RWPE2 (cell line): ENCODE measurements at places on chromosomes 2 and 18.

GRCh38 chr2:38652431-38653273, 13.3 kb upstream of the GALM start:
- DNase-seq = no peak

- no peak for DNase-seq
Observed at GRCh38 chr18:49893036-49893435, 79.7 kb upstream of the ACAA2 start.

- no peak for DNase-seq
Observed at GRCh38 chr2:176247859-176248258, 21.4 kb upstream of the MTX2 start.

DNA sequence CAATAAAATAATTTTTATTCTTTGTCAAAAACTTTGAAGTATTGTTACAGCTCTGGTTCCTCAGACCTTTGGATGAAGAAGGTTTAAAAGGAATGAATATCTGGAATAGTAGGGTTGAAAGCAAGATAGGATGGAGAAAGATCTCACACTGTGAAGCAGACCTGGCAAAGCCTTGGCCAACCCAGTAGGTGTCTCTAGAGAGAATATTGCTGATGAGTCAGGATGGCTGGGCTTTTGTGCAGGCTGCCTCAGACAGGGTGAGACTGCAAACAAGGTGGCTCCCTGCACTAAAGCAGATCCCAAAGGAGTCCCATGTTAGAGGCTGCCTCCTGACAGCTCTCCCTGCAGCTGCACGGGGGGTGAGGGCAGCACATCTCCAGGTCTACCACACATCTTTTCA, 226.0 kb upstream of the ITGA4 start:
- DNase-seq = no peak

DNA sequence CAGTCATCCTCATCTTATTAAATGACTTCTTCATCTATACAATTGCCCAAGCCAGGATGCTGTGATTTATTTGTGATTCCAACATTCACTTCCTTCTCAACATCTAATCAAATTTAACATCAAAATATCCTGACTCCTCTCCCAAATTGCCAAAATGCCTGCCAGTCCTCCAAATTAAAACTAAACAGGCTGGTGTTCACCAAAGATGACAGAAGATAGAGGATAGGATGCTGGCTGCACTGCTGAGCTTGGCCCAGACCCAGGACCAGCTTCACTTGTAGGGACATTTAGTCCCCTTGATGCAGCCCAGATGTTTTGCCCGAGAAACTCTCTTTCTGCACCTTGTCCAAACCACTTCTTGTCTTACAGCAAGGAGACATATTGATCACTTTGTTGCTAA, 540.0 kb upstream of the CNTNAP5 start:
- DNase-seq = no peak

DNA sequence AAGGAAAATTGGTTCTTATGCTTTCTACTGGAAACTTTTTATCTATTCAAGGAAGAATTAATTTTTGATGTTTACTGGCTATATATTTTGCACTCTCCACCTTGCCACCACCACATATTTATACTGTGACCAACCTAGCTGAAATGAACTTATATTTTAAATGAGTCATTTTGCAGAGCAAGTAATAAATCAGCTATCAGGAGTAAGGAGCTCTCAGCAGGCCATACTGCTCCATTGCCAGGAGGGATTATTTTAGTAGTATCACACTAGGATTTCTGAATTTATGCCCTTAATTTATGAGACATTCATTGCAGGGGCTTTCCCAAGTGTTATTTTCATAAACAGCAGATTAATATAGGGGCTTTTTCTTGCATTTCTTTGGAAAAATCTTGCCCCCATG, 125.8 kb upstream of the CYP1B1 start:
- DNase-seq = no peak

DNA sequence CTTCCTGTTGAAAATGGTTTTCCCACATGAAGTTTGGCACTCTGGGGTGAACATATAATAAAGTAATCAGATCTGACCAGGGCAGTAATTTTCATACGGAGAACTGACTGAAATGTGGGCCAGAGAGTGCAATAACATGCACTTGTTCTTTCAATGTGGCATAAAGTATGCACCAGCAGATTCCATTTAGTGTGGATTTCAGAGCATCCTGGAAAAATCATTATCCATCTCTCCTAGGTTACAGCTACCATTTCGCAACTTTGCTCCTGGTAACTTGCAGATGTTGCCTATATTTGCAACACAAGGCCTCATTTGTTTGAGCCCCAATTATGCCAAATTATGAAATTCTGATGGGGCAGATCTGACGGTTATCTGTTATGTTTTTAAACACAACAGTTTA, 55.4 kb downstream of the COLEC12 start:
- DNase-seq = no peak

DNA sequence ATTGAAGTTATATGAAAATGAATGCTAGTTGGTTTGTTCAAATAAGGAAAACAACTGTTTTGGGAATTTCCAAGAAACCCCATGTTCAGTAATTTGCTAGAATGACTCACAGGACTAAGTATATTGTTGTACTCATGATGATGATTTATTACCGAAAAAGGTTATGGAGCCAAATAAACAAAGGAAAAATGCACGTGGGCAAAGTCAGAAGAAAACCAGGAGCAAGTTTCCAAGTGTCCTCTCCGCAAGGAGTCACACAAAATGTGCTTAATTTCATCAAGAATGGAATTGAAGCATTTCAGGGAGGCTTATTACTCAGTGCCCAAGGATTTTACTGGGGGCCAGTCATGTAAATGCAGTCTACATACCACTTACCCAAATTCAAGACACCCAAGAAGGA, 1652.4 kb upstream of the TMEFF2 start:
- no peak for DNase-seq

DNA sequence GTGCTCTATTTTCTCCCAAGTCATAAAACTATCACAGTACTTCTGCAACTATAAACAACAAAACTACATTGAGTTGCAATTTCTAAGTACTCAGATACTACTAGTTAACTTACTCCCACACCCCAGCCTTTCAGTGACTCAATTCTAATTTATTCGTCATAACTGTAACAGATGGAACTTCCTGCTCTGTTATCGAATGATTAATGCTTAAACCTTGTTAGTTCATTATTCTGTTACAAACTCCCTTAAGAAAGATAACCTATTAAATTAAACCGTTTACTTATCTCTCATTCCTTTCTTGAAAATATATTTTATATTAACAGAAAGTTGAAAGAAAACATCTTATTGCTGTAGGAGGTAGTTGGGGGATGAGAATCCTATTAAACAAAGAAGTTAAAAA, 17.0 kb downstream of the TNFAIP6 start:
- no peak for DNase-seq

GRCh38 chr18:57143265-57143664, 3.6 kb upstream of the BOD1L2 start:
- no peak for DNase-seq

GRCh38 chr2:11820650-11821049, 74.2 kb downstream of the LPIN1 start:
- DNase-seq = no peak

DNA sequence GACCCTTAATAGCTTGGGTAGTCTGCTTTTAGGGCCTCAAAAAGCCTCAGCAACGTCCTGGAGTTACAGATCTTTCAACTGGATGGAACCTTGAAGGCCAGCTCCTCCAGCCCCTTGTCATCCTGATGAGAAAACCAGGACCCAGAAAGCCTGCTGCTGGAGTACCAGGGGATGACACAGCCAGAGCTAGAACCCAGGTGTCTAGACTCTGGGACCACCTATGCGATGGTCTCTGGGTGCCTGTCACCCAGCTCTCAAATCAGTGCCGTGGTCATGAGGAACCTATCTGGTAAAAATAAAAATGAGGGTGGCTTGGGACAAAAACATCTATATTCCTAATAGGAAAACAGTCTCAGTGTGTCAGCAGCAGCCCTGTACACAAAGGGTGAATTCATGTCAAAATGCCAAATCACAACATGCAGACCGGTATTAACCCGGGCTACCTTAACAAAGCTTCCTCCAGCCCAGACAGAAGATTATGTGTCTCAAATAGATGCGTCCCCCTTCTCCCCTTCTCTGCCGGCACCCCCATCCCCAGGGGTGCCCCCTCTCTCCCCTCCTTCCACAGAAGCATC, 28.5 kb downstream of the SMAD7 start:
- DNase-seq = no peak
